ENCODE measurements at places on chromosomes 5 and 9. TPM values are rescaled to one million over a fixed set of nuclear protein-coding genes. Genes with fewer than 3 reads are reported as not detected.

SPINK4 gene
- total RNA-seq = not detected

PAEP gene
- total RNA-seq = not detected

STPG3 gene
- total RNA-seq = not detected

MZB1 gene
- 0.18 TPM for total RNA-seq

SPATA31A3 gene
- not detected for total RNA-seq

MPDZ gene
- total RNA-seq = 41.0 TPM

NUDT2 gene
- 18.4 TPM for total RNA-seq

FOXI1 gene
- total RNA-seq = not detected
